ENCODE measurements at places on chromosomes 12 and 14.

DNA sequence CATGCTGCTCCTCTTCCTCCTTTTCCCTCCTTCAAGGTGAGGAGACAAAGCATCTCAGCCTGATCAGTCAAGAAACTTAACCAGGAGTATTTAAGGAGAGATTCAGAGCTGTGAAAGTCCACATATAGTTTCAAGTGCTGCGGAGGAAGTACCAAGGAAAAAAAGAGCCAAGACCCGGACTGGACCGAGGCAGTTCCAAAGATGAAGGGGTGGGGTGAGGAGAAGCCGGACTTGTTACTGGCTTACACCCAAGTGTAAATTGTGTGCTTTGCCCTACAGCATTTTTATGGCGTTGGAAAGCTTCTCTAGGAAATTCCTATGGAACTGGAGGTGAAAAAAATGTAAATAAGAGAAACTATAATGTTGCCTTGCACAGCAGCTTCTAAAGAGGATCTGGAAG is 263.1 kb downstream of the GRIN2B start:
- H3K36me3 ChIP-seq, result no peaks in the 10 kb centered on the region
- peaks cover 53% of the 10 kb centered on the region for H3K27me3 ChIP-seq

- peaks cover 10% of the 10 kb centered on the region for H3K4me1 ChIP-seq
- DNase-seq, result no peak
- H3K27ac ChIP-seq, result no peak overlapping the region
- H3K4me3 ChIP-seq, result no peak overlapping the region
Measured at GRCh38 chr12:59761542-59761941, 165.7 kb downstream of the SLC16A7 start.

DNA sequence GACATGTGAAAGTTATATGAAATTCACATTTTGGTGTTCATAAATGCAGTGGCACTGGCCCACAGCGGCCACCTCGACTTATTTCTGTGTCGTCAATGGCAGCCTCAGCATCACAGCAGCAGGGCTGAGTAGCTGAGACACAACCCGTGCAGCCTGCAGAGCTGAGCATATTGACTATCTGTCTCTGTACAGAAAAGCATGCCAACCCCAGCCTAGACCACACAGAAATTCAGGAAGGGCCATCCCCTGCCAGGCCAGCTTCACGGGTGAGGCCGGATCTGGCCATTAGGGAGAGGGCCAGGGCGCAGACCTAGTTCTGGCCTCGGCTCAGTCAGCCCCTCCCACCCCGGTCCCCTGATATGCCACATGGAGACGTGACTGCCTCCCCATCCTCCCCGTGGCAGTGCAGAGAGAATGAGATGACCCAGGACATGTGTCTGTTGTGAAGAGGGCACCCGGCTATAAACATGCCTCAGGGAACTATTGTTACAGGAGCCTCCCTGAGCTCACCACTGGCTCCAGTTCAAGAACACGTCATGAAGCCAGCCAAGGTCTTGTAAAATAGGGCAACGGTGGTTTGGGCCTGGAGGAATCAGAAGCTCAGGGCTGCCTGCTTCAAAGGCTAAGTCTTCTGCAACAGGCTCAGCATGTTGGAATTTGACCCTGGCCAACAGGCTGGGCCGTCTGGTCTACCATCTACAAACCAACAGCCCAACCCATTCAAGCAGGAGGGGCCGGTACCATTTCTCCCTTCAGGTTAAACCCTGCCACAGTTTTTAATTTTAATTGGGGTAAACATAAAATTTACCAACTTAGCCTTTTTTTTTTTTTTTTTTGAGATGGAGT is 25.5 kb downstream of the SCARB1 start:
- no peak for DNase-seq
- no peak overlapping the region for H3K4me3 ChIP-seq
- no peaks in the 10 kb centered on the region for H3K36me3 ChIP-seq

DNA sequence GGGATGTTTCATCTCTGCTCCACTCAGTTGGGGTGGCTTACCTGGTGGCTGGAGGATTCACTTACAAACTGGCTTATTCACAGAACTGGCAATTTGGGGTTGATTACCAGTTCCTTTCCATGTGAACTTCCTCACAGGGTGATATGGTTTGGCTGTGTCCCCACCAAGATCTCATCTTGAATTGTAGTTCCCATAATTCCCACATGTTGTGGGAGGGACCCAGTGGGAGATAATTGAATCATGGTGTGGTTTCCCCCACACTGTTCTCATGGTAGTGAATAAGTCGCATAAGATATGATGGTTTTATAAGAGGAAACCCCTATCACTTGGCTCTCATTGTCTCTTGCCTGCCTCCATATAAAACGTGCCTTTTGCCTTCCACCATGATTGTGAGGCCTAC is 26.9 kb upstream of the IGF1 start:
- H3K27ac ChIP-seq, result no peak overlapping the region
- peaks cover 7% of the 10 kb centered on the region for H3K36me3 ChIP-seq
- DNase-seq, result no peak
- no peaks in the 10 kb centered on the region for H3K27me3 ChIP-seq

DNA sequence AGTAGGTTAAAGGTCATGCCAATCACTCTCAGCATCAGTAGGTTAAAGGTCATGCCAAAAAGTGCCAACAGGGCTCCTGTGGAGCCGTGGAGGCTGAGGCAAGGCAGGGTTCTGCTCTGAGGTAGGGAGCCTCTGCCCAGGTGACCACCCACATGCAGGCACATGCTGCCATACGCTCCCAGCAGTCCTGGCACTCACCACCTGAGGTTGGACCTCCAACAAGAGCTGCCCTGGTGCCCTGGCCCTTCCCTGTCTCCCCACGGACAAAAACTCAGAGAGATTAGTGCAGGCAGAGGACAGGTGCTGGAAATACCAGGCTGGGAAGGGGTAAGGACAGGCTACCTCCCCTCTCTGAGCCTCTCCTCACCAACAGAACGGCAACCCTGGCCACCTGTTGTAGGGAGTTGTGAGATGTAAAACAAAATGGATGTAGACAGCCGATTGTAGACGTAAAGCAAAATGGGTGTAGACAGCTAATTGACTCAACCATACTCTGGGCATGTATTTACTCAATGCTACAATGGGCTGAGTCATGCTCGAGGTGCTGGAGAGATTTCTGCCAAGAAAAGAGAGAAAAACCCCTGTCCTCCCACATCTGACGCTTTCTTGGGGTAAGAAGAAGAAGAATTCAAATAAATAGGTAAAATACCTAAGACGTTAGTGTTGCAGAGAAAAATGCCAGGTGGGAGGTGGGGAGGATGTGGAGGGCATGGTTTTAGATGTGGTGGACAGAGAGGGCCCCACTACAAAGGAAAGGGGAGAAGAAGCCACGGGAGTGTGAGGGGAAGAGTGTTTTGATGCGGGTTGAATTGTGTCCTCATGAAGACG is 32.4 kb downstream of the LTBP2 start:
- no peak overlapping the region for H3K4me3 ChIP-seq
- no peaks in the 10 kb centered on the region for H3K27me3 ChIP-seq
- H3K36me3 ChIP-seq, result no peaks in the 10 kb centered on the region
- no peak for DNase-seq

DNA sequence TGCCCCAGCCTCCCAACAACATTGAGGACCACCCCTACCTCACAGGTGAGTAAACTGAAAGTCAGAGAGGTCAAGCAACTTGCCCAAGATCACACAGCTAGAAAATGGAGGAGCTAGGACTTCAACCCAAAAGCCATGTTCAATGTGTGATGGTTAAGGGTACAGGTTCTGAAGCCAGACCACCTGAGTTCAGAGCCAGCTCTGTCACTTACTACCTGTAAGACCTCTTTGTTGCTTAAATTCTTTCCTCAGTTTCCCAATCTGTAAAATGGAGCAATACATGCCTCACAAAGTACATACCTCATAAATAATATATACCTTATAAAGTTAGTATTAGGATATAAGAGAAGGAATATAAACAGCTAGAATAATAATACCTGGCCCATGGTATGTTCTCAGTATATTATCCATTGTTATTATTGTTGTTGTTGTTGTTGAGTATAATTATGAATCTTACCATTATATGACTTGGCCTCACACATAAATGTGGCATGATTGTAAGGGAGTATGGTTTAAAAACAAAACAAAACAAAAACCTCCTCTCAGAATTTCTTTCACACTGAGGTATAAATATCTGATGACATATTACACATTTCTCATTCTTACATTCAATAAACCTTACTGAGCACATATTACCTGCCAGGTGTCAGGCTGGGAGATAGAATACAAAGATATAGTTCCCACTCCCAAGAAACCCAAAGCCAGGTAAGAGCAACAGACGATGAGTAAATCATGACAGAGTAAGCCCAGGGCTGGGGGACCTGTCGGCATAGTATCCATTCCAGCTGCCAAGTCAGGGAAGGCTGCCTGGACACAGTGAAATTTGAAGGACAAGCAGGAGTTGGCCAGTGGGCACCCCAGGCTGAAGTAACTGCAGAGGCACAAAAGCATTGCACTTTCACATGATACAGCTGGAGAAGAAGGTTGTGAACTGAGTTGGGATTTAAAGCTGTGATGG is 19.6 kb downstream of the CMKLR1 start:
- H3K4me3 ChIP-seq, result no peak overlapping the region
- no peaks in the 10 kb centered on the region for H3K36me3 ChIP-seq
- peaks cover 37% of the 10 kb centered on the region for H3K27me3 ChIP-seq
- no peak overlapping the region for H3K27ac ChIP-seq
- no peak for DNase-seq
- peaks cover 6% of the 10 kb centered on the region for H3K4me1 ChIP-seq

GRCh38 chr12:110431957-110432587 is 18.1 kb downstream of the ARPC3 start:
- peaks cover 23% of the 10 kb centered on the region for H3K36me3 ChIP-seq
- H3K4me1 ChIP-seq, result peaks cover 1% of the 10 kb centered on the region
- no peak overlapping the region for H3K4me3 ChIP-seq
- DNase-seq, result no peak
- H3K27ac ChIP-seq, result no peak overlapping the region
- H3K27me3 ChIP-seq, result no peaks in the 10 kb centered on the region
